ENCODE measurements at places on chromosomes 12 and 14.

GRCh38 chr14:33917661-33918060, 33.2 kb downstream of the EGLN3 start:
- DNase-seq: no peak

GRCh38 chr12:49015196-49015595, 3.4 kb downstream of the PRKAG1 start:
- no peak for DNase-seq

- no peak for DNase-seq
These were observed 6.8 kb upstream of the KRT80 start for GRCh38 chr12:52198454-52199215.

DNA sequence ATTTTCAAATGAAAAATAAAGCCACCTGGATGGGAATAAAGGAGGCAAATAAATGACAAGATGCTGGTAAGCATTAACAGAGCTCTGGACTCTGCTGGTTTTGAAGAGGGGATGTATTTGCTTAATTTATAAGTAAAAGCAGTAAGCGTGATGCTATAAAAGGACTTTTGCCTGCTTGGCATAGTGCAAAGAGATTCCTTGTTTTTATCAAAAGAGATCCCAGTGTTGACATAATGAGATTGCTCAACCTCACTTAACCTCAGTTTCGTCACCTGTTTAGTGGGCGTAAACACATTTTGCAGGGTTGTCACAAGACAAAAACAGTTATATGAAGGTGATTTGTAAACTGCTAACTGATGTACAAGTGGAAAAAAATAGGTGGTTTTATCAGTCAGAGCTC, 13.8 kb downstream of the ASCL1 start:
- DNase-seq: no peak

DNA sequence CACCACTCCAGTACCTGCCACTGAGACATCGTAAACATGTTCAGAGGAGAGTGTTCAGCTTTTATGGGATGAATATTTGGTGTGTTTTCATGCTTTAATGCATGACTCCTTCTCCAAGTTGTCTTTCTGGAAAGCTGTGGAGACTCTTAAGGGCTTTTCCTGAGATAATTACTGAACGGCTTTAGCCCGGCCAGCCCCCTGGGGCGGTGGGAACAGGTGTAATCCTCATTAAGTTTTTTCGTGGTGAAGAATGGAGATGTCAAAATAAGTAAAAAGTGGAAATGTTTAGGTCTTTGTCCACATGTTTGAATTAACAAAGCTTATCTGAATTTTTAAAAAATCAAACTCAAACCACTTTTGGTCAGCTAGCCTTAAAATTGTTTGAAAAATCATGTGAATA, 1.5 kb downstream of the SYNE2 start:
- no peak for DNase-seq

GRCh38 chr14:91012045-91012444, 48.4 kb downstream of the RPS6KA5 start:
- no peak for DNase-seq

DNA sequence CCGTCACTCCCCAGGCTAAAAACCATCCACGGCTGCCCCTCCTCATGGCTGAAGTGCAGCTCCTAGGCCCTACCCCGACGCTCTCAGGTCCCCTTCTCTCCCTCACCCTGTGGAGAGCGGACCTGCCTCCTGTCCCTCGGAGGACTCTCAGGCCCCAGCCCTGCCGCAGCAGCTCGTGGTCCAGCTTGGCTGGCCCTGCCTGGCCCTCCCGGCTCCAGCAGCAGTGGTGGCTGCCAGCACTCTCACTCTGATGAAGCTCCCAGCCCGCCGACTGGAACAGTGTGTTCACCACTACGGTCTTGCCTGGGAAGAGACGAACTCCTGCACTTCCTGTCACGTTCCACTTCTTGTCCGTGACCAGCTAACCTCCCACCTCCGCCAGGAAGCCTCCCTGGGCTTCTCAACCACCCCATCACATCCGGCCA, 11.1 kb downstream of the BAG5 start:
- DNase-seq: no peak

- DNase-seq: no peak
These were observed 41.0 kb upstream of the PTGR2 start for GRCh38 chr14:73810478-73811163.

DNA sequence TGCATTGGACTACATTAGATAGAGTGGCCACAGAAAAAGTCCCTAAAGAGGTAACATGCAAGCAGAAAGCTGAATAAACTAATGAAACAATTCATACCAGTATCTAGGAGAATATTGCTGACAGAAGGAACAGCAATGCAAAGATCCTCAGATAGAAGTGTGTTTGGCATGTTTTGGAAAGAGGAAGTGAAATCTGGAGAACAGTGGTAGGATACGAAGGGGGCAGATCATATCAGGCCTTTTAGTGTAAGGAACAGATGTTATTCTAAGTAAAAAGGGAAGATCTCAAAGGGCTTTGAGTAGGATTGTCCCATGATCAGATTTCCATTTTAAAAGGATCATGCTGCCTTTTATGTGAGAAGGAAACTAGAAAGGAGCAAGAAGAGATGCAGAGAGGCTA, 342.9 kb downstream of the PAWR start:
- no peak for DNase-seq

DNA sequence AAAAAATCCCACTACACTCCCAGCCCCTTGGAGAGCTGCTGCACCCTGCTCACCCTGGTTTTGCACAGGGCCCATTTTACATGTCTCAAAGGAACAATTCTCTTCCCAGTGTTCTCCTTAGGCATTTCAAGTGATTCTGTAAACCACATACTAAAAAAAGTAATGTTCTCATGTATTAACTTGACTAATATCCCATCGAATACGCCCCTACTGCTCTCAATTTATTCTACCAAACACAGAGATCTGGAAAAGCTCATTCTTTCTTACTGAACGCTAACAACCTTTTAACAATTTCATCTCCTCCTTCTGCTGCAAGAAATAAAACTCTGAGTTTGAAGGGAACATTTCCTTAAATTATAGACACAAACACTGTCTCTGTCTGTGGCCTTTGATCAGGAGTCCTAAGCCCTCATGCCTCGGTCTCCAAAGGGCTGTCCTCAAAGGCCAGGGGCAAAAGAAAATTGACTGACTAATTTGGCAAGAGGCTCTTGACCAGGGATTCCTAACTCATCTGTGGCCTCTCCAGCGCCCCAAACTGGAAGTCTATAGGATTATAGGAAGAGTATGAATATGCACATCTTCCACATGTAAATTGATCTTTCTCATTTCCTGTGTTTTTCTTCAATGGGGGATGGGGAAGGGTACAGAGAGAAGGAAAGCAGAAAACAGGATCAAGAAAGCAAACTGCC, 17.1 kb upstream of the TSPAN11 start:
- no peak for DNase-seq

DNA sequence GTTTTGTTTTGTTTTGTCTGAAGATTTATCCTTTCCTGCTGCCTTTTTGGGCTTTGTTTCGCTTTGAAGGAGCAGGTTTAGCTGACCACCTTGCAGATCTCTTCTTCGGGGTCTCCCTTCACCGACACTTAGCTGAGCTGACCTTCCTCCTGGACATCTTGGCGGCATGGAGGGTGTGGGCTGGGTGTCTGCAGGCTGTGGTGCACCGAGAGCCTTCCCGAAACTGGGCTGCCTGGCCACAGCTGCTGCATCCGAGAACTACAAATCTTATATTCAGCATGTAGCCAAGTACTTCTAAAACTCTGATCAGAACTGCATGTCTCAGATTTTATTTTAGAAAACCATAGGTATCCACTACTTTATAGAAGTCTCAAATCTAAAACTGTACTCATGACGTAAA, 84.9 kb downstream of the PPFIBP1 start:
- DNase-seq: no peak

GRCh38 chr12:104560881-104561280, 104.1 kb downstream of the CHST11 start:
- no peak for DNase-seq

DNA sequence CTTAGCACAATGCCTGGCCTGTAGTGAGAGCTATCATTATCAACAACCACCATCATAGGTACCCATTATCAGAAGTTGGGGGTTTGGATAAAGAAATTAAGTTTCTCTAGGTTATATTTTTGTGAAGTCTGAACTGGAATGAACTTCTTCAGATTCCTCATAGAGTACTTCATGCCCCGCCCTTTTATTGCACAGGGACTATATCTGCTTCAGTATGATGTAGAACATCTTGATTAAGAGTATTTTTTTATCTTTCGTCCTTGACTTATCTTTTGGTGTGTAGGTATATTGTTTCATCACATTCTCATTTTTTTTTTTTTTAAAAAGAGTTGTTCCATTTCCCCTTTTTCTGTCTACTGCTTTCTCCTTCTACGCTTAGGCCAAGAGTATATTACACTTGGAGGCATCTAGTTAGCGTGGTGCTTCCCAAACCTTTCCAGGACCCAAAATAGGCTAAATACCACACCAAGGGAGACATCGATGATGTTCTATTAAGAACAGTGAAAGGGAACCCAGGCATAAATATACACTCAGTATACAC, 467.5 kb downstream of the ZFP36L1 start:
- DNase-seq: no peak

DNA sequence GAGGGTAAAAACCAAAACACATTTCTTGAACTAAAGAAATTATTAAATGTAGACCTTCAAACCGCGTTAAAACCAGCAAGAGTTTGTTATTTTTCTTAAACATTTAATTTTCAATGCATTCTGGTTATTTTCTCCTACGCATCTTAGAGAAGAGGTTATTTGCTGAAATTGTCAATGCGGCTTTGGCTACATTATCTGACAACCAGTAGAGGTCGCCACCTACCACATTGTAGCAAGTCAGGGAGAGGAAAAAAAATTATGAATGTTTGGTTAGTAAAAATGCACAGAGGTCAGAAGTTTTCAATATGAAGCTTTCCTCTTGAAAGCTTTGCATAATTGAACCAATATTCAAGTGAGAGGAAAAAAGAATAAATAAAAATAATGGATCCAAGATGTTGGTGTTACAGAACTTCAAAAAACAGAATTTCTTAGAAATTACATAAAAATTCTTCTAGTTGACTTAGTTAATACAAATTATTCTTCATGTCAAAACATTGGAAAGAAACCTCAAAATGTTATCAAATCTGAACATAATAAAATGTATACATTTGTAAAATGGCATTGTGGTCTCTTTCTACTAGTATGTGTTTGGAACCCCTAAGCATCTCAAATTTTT, 159.4 kb upstream of the TMTC2 start:
- no peak for DNase-seq

GRCh38 chr12:55875704-55876467, 33.1 kb upstream of the MMP19 start:
- no peak for DNase-seq

GRCh38 chr12:23484238-23484637, 465.2 kb downstream of the SOX5 start:
- DNase-seq: no peak

GRCh38 chr12:57242691-57243454, 8.1 kb downstream of the STAC3 start:
- peak; percentile 71 for DNase-seq

DNA sequence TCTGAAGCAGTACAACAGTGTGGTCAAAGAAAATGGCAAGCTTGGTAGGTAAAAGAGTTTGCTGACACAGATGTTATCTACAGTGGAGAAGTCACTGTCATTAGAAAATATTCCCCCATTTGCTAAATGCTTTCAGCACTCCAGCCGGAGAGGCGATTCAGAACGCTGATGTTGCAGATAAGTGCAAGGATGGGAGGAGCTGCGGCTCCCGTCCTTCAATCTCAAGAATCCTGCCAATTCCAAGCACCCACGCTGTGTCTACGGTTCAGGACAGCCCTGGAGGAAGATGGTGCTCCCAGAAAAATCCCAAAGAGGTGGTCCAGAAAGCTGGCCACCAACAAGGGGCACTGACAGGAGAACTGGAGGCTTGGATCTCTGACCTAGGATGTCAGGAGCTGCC, 79.1 kb downstream of the ZFP36L1 start:
- DNase-seq: no peak

DNA sequence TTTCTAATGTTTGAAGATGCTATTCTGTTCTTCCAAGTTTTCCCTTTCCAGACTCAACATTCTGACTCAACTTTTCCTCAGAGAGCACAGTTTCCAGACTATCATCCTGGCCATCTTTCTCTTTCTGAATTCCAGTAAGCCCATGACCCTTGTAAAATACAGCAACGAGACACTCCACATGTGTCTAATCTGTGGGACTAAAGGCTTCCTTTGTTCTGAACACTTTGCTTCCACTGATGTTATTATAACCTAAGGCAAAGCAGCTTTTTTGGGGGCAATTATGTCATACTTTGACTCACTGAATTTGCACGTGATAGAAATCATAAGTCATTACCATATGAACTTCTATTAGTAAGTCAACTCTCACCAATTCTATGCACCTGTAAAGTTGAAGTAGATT, 6.3 kb upstream of the ART4 start:
- no peak for DNase-seq

DNA sequence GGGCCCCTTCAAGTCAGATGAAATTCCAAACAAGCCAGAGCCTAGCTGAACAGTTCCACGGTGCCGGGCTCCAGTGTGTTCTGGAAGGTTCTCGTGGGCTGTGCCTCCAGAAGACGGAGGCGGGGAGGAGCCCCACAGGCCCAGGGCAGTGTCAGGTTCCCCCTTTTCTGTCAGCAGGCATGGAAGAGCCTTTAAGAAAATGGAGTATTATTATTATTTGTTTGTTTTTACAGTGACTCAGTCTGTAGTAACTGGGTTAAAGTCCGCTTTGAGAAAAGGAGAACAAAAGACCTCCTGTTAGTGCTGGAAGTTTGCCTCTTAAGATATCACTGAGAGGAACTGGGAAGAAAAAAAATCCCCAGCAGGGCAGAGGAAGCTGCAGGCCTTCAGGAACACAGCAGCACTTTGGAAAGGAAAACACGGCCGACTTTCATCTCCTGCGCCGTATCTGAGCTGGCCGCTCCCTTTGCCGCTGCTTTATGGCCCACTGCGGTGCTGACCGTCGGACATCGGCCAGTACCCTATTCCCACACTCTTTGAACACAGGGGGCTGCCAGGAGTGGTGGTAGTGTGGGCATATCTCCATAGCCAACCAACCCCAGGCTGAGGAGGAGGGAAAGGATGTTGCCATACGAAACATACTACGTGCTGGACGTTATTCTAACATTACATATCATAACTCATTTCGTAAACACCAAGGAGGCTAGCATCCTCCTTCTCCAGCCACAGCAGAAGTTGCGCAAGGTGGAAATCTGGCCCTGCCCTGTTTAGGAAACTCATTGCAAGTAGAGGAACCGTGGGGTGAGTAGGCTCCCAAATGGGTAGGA, 194.0 kb downstream of the ZFP36L1 start:
- DNase-seq: no peak

- no peak for DNase-seq
These were observed 47.0 kb upstream of the ERGIC2 start for GRCh38 chr12:29427964-29428363.
